NCI-H1930 (cell line): ENCODE measurements at places on chromosomes 5 and 9.

GRCh38 chr5:1065143-1065750 lies 46.6 kb downstream of the SLC12A7 start:
- no peak for DNase-seq

DNA sequence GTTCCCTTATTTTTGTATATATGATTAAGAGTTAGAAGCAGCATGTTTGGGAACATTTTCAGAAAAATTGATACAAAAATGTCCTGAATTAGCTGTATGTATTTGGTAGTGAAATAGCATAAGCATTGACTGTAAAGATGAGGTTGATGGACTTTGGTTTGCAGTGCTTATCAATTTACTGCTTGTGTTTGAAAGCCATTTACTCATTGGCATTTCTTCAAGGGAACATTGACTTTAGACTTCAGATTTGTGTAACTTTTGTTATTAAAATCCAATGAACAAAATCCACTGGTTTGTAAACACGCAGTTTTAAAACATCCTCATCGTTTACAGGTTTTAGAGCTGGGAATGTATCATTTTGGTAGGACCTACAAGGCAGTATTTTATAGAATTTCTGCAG lies 61.3 kb downstream of the KDM4C start:
- no peak for DNase-seq

- DNase-seq, result no peak
These were observed 124.7 kb upstream of the TBC1D2 start for GRCh38 chr9:98380065-98380681.

- DNase-seq, result peak; percentile 62
These were observed 50.7 kb upstream of the SLC30A5 start for GRCh38 chr5:69042915-69043654.

- no peak for DNase-seq
These were observed 25.1 kb upstream of the LPCAT1 start for GRCh38 chr5:1548702-1549474.

DNA sequence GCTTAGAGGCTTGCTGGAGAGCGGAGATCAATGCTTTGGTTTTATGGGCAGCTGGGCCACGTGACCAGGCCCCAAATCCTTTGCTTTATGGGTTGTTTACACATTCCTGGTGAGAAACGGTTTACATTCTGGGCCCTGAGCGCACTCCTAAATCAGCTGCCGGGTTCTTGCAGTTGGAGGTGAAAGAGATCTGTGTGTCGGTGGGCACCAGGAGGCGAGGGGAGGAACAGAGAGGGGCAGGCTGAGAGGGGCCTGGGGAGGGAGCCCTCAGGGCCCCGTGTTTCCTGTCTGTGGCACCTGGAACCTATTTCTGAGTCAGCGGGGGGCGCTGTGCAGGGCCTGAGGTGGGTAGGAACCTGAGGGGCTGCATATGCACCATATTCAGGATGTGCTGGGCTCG lies 63.5 kb upstream of the HAND1 start:
- no peak for DNase-seq

DNA sequence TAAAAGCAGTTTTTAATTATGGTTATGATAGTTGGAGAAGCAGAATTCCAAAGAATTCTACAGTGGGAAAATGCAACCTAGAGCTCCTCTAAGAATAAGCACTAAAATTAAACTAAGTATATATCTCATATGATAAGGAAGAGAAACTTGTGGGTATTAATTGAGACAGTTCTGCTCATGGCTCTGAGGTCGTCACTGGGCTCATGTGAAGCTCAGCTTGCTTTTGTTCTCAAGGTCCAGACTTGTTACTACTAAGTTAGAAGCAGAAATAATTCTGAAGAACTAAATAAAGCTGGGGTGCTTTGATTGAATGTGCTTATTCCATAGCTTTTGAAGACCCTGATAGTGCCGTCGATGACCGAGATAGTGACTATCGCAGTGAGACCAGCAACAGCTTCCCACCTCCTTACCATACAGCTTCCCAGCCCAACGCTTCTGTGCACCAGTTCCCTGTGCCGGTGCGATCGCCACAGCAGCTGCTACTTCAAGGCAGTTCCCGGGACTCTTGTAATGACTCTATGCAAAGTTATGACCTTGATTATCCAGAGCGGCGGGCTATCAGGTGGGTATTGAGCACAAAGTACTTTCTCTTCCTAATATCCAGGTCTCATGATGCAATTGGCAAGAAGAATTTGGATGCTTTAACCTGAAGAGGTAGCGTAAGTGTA lies 133.7 kb downstream of the UNC13B start:
- no peak for DNase-seq

- DNase-seq, result no peak
These were observed 8.4 kb downstream of the SPEF2 start for GRCh38 chr5:35626108-35626507.

GRCh38 chr9:109699019-109699418 lies 81.0 kb upstream of the PALM2AKAP2 start:
- DNase-seq, result no peak

- no peak for DNase-seq
These were observed 34.8 kb upstream of the IFNK start for GRCh38 chr9:27489087-27489876.

DNA sequence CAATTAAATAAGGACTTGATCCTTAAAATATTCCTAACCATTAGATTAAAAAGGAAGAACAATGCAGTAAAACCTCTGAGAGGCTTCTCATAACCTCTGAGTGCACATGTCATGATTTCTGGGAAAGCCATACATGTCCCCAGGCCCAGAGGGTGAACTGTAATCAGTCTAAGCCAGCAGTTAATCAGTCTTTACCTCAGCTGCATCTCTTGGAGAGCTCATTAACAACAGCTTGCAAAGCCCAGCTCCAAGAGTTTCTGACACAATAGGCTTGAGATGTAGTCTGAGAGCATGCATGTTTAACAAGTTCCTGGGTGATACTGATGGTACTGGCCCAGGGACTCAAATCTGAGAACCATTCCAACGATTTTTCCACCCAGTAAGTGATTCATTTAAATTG lies 392.1 kb downstream of the DNAH5 start:
- no peak for DNase-seq

DNA sequence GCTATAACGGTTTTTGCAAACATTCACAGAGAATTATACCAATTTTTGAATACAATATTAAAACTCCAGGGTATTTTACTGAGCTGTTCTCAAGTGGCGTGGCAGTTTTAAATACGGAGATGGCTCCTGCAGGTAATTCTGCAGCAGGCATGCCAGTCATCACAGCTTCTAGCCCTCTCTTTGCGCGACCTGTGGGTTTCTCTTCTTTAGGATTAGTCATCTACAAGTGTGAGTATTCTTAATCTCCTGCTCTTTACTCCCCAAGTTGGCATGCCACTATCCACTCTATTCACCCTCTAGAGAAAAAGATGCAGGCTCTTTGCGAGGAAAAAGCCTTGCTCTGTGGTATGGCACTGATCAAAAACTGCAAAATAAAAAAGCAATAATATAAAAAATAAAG lies 43.9 kb downstream of the ANKRD31 start:
- no peak for DNase-seq

DNA sequence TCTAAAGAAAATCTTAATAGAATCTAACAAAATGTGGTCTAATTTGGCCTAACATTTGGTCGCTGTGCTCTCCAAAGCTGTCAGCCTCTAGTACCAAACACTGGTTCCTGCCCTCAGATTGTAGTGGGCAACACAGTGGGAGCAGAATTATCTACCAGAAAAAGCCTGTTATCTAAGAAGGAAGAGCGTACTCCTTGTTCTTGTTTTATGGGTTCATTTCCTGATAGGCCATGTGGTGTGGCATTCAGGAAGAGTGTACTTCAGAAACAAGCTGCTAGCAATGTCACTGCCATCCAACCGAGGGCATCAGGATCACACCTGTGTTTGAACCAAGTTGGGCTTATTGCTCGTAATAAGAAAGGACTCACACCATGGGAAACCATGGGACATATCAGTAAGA lies 487.9 kb upstream of the DAP start:
- no peak for DNase-seq

DNA sequence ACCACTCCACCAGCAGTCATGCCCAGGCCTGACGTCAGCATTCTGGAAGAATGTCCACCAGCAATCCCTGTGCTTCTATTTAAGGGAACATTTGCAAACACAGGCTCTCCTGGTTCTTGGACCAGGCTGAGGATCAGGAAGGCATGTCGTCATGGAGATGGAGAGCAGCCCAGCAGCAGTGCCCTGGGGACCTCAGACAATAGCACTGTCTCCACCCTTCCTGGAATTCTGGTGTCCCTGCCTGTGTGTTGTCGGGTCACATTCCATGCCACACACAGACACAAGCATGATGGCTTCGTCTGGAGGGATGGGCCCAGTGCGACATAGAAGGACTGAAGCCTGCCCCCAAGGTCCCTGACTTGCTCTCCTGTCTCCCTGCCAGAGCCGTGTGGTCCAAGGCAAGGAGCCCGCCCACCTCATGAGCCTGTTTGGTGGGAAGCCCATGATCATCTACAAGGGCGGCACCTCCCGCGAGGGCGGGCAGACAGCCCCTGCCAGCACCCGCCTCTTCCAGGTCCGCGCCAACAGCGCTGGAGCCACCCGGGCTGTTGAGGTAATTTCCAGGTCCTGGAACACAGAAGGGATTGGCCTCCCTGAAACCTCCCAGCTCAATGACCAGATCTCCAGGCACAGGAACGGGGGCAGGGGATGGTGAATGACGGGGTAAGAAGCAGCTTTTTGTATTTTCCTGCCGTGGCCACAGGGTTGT lies 43.8 kb downstream of the STOM start:
- DNase-seq, result no peak
